Type B pancreatic cell (in vitro differentiated cells): ENCODE measurements at places on chromosomes 2 and 18.

GRCh38 chr2:169839954-169840746 is 12.9 kb downstream of the UBR3 start:
- DNase-seq, result no peak

DNA sequence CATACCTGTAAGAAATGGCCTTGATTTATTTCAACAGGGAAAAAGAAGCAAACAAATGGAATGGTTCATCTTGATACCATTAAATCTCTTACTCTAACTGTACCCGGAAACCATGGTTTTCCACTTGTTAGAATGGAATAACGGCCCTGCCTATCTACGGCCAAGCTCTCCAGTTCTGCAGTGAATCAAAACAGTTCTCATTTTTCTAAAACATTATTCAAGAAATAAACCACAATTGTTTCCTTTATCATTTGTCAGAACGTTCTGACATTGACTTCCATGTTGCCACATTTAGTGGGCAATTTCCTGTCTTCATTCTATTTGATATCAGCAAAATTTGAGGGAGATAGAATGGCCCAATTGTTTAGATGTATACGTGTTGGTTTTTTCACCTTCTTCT is 118.8 kb upstream of the CDH19 start:
- DNase-seq, result no peak

DNA sequence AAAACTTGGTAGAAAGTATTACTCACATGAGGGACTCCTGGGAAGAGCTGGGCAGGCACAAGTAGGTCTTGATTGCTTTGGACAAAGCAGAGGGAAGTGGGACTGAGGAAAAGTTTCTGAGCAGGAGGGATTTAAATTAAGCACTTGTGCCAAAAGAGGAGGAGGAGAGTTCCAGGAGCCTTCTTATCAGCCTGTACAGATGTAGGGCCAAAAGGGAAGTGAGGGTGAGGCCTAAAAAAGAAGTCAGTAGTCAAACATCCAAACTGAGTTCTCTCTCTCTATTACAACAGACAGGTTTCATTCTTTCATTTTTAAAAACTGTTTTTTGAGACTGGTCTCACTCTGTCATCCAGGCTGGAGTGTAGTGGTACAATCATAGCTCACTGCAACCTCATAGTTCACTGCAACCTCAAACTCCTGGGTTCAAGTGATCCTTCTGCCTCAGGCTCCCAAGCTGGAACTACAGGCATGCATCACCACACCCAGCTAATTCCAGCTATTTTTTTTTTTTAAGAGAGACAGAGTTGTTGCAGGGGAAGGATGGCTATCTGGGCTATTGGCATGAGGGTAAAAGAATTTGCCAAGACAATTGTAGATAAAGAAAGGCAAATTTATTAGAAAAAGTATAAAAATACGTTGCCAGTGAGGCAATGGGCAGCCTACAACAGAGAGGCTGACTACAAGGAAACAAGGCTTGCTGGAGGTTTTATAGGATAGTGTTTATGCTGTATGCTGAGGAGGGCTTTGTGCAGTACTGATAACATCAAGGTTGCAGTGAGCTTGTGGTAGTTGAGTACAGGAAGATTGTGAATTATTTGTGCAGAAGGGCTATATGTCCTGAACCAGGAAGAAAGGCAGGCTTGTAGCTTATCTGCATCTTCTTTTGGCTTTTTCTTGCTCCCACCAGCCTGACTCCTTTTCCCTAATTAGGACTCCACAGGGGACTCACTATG is 29.0 kb downstream of the CFAP210 start:
- no peak for DNase-seq

DNA sequence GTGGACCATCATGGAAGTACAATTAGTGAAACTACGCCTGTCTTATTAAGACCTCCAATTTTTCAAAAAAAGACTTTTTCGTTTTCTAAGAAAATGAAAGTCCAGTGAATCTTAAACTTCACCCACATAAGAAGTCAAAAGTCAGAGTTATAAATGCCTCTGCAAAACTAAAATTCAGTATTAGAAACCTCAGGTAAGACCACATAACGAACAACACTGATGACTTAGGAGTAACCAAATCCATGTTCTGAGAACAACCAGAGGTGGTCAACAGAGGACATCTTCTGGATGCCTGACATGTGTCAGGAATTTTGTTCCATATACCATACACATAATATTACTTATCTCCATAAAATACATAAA is 62.4 kb downstream of the RPL31 start:
- DNase-seq, result no peak

GRCh38 chr2:10209406-10209935 is 86.9 kb downstream of the RRM2 start:
- no peak for DNase-seq
